ENCODE measurements at places on chromosomes 1 and 21.

DNA sequence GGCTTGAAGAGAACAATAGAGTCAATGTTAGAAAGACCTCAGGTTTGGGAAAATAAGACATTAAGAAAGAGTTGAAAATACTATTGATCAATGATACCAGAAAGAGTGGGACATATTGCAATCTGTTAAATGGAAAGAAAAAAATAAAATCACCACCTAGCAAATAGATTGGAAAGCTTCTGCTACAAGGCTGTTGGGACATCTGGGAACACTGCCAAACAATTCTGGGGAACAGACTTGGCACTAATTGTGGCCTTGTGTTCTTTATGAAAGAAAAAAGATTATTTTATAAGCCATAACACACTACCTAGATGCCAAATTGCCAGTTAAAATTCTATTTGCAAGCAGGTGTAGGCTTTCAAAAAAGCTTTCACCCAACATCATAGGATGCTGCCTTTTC lies 137.8 kb downstream of the TSEN15 start:
- no peak for DNase-seq

GRCh38 chr1:204280099-204280961 lies 66.5 kb upstream of the GOLT1A start:
- DNase-seq: no peak

DNA sequence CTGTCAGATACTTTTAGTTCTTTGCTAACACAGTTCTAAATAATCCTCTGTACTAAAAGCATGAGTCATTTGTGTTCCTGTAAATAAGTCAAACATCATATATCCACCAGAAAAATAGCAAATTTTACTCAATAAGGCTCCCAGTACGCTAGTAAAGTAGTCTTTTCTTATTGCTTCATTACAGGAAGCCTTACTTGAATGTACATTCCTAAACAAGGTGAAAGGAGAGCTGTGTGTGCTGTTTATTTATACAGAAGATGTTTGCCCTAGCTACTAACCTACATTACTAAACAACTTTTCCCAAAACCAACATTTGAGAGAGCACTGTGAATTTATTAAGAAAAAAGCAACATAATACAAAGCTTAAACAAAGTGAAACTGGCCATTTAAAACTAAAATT lies 52.0 kb downstream of the ZNHIT6 start:
- no peak for DNase-seq

DNA sequence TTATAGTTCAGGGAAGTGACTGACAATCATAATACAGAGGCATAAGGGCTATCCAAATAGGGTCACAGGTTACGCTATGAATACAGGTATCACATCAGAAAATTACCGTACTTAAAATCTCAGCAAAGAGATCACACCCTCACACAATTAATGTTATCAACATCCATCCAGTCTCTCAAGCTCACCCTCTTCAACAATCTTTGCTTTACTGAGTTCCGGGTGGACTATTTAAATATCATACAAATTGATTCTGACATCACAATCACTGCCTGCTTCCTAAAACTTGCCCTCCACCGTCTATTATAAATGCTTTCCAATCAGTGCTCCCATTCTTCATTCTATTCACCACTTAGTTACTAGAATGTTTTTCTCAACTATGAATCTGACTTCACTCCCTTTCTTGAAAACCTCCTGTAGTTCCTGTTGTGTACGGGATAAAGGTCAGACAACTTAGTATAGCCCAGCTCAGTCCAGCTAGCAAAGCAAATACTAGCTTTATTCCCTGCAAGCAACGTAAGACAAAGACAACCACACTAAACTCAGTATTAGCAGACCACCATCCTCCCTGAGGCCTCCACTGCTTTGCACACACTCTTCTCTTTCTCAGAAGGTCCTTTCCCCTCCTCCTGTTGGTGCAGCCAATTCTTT lies 398.7 kb downstream of the SMYD3 start:
- DNase-seq: no peak

- DNase-seq: no peak
Observed at GRCh38 chr1:231818337-231818736, 191.7 kb downstream of the DISC1 start.

DNA sequence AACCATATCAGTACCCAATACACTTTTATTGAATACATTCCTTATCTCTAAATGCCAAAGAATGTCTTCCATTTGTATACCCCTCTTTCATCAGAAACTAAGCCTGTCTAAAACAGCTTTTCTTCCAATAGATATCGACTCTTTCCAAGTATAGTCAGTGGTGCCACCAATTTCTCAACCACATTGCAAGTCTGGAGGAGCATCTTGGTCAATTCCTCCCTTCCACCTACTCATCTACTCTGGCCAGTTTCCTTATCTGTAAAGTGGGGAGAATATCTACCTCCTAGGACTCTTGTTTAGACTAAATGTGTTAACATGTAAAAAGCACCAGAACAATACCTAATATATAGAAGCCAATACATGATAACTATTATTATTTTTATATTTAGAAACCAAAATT lies 28.5 kb upstream of the FGGY start:
- no peak for DNase-seq

DNA sequence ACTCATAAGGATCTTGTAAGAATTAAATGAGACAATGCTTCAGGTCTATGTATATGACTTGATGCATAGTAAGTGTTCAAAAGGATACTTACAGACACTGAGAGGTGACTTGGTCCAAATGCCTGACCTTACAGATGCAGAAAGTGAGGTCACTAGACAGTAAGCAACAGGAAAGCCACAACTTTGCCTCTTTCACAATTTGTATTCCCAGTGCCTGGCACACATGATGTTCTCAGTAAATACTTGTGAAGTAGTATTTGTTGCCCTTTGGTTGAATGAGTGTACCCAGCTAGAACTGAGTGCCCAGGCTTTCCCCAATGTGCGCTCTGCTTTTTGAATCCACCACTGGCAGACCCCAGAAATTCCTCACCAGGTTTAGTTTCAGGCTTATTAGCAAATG lies 105.1 kb downstream of the BEND5 start:
- DNase-seq: no peak

DNA sequence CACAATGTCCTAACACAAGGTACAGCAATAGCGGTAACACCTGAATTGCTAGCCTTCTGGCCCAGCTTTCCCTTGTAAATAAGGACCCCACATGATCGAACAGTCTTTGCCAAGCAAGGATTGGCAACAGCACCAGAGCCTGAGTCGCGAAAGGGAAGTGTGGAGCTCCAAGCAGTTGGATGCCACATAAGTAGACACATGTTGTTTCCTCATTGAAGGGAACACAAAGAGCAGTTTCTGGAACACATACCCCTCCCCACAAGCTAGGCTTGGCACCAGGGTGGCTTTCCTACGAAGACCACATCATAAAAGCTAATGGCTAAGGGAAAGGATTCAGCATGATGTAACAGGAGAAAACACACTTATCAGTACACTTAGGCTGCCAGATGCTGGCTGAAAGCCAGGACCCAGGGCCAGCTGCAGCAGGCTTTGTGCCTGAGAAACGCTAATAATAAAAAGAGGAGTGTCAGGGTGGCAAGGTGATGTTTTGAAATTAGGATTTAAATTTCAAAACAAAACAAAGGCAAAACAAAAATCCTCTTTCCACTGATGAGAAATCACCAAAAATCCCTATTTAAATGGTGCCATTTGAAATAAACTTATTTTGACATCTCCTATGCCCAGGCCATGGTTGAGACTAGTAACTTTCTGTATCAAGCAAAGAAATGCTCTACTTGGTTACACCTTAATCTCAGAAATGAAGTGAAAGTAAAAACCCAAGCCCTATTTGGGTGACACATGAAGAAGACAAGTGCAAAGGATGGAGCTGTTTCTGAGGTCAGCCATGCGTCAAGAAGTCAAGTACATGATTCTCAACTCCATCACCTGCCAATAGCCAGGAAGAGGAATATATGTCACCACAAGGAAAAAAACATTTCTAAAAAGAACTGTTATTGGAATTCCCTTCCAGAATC lies 11.9 kb upstream of the CPLANE2 start:
- no peak for DNase-seq

GRCh38 chr1:101050869-101051268 lies 25.3 kb upstream of the DPH5 start:
- DNase-seq: no peak

GRCh38 chr1:31380181-31380580 lies 7.3 kb upstream of the FABP3 start:
- DNase-seq: no peak

DNA sequence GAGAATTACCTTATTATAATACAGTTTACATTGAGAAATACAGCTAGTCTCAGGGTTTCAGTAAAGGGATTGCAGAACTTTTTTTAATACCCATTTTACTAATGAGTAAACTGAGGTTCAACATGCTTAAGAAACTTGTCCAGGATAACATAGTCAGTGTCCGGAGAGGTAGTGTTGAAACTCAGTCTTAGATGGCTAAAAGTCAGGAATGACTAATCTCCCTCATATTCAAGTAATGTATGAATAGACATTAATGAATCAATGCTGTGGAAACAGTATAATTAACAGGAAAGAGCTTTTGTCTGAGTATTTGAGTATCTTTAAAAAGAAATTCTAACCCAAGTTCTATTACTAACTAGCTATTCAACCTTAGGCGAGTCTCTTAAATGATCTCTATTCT lies 397.6 kb downstream of the PLA2G4A start:
- DNase-seq: no peak

DNA sequence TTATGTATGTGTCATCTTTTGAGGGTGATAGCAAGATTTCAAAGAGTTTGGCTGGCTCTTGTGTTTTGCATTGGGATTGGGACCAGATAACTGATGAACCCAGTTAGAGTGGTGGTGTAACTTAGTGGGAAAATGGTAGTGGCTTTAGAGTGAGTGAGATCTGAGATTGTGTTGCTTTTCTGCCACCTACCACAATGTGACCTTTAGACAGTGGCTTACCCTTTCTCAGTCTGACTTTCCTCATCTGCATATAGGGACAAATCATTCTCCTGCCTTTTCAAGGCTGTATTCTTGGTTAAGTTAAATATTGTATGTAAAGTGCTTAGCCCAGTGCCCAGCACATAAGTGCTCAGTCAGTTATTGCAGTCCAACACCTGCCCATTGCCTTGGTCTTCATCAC lies 31.3 kb downstream of the CENPF start:
- no peak for DNase-seq

DNA sequence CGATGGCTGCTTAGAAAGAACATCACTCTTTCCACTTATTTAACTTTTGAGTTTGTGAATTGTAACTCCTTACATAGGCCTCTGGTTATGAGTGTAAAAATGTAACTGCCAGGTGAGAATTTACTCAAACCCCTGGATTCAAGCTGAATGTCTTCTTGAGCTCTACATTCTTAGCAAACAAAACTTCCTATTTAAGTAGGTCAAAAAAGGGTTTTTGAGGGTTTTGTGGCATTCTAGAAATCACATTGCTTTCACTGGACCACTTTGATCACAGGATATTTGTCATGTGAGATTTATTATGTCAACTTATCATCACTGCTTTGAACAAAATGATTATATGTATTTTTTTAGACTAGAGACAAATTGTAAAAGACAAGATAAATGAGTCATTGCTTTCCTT lies 5.7 kb downstream of the IL23R start:
- no peak for DNase-seq

GRCh38 chr1:30422251-30422650 lies 301.1 kb downstream of the MATN1 start:
- DNase-seq: no peak

GRCh38 chr1:66778969-66779368 lies 22.1 kb downstream of the INSL5 start:
- no peak for DNase-seq

- no peak for DNase-seq
Observed at GRCh38 chr1:201409440-201409839, 10.3 kb upstream of the LAD1 start.

DNA sequence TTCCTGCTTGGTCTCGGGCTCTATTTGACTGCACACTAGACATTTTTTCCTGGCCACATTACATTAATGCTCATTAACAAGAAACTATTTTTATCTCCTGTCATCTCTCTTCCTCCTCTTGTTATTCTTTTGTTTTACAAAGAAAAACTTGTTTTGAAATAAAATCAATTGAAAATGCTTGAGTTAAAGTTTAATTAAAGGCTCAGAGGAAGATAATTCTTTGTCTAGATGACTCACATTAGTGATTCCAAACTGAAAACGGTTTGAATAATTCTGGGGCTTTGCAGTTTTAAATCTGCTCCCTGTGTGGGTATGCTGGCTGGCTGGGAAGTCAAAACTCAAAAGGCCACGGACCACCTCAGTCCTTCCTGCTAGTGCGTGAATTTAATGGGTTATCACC lies 29.6 kb downstream of the RGS5 start:
- no peak for DNase-seq

DNA sequence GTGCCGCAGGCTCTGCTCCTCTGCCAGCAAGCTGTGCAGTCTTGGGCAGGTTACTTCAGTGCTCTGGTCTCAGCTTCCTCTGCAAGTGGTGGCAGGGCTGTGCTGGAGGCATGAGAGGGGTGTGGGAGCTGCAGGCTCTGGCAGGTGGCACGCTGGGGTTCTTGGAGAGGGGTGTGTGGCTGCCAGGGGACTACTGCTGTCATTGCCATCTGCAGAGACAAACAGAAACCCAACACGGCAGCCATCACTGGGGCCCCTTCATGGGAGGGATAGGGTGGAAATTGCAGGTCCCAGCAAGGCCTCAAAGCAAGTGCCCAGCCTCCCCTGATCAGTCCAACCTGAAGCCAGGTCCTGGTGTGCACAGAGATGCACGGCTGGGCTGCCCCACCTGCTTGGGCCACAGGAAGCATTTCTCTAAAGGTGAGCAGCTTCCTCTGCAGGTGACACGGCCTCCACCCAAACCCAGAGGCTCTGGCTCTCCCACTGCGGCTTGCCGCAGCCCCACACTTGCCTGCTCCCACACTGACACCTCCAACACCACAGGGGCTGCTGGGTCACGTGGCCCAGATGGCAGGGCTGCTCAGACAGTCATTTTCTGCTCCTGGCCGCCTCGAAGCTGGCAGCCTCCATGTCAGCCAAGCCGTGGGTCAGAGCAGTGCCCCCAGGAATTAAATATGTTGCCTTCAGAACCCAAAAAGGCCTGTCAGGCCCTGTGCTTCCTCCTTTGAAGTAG lies 4.1 kb upstream of the COL6A2 start:
- no peak for DNase-seq

- no peak for DNase-seq
Observed at GRCh38 chr1:169048043-169048442, 58.4 kb upstream of the ATP1B1 start.

- no peak for DNase-seq
Observed at GRCh38 chr1:176141449-176141848, 65.6 kb downstream of the COP1 start.

- no peak for DNase-seq
Observed at GRCh38 chr1:236677641-236678235, 8.6 kb upstream of the ACTN2 start.

DNA sequence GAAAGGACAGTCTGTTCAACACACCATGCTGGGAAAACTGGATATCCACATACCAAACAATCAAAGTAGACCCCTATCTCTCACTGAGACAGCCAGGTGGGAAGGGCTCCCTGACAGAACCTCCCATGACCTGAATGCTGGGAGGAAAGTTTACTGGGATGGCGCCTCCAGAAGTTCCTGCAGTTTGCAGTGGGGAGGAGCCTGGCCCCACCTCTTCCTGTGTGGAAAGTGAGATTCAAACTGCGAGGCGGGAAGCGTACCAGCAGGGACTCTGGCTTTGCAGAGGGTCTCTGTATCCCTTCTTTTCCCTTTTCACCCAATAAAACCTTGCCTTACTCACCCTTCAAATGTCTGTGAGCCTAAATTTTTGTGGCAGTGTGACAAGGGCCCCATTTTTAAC lies 190.7 kb downstream of the HHIPL2 start:
- no peak for DNase-seq

- no peak for DNase-seq
Observed at GRCh38 chr1:184533915-184534314, 147.1 kb downstream of the C1orf21 start.

Measured in activated CD4-positive, alpha-beta T cell treated with anti-CD3 and anti-CD28 coated beads for 1 hour (primary cell).